ENCODE measurements at places on chromosomes 11 and 22.

DNA sequence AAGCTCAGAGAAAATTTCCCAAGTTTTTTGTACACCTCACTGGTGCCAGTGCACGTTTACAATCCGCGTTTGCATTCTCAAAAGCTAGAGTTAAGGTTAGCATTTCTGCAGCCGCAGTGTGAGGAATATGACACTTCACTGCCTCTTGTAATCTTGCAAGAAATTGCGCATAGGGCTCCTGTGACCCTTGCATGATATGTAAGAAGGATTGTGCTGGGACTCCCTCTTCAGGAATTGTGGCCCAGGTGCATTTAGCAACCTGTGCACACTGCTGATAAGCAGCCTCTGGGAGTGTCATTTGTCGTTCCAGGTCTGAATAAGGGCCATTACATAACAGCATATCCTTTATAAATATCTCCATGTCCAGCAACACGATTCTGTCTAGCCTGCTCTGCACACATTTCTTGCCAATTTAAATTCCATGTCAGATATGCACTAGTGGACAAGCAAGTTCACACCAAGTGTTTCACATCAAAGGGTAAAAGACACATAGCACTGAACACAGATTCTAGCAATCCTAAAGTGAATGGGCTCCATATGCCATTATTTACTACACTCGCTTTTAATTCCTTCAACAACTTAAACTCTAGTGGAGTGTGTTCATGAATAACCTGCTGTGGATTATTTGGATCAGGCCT is 69.2 kb upstream of the INCENP start:
- no peak for DNase-seq

- DNase-seq, result no peak
These were observed 63.1 kb downstream of the MAML2 start for GRCh38 chr11:96279896-96280290.

GRCh38 chr11:47305734-47306483 is 36.0 kb downstream of the MADD start:
- DNase-seq, result no peak

DNA sequence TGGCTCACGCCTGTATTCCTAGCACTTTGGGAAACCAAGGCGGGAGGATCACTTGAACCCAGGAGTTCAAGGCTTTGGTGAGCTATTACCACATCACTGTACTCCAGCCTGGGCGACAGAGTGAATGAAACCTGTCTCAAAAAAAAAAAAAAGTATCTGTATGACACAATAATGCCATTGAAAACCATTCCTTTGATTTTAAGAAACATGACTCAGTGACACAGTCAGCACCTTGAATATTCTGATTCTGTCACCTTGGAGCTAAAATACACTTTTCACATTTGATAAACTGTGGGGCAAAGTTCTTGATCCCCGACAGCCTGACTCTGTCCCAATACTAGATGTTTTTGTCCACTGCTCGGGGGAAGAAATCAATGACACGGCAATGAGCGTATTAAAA is 16.7 kb upstream of the ELFN2 start:
- no peak for DNase-seq

DNA sequence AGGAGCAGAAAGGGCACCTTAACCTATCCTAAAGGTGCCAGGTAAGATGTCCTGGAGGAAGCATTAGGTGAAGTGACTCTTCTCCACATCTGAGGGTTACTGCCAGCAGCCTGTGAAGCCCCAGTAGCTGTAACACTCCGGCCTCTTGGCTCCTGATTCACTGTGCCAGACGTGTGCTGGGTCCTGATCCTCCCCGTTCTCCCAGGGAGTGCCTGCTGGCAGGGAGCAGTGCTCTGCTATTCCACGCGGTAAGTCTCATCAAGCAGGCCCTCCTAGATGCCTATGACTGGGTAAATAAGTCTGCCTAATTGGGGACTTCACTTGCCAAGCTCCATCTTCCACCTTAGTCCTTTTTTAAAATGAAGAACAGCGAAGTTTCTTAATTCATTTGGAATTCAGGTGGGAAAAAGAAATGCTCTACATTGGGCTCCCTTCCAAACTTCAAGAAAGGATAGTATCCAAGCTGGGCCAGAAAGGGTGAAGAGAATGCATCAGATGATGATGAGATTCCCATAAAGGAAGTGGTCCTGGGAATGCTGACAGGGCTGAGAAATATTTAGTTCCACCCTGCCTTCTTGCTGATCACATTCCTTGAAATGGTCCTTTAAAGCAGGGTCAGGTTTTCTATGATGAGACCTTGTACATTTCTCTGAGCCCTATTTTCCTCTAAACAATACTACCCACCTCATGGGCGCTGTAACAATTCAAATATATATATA is 188.0 kb downstream of the MAML2 start:
- DNase-seq, result peak; percentile 53

GRCh38 chr11:78156127-78156844 is 16.9 kb upstream of the ALG8 start:
- no peak for DNase-seq

GRCh38 chr22:28398981-28399380 is 280.7 kb downstream of the TTC28 start:
- no peak for DNase-seq

DNA sequence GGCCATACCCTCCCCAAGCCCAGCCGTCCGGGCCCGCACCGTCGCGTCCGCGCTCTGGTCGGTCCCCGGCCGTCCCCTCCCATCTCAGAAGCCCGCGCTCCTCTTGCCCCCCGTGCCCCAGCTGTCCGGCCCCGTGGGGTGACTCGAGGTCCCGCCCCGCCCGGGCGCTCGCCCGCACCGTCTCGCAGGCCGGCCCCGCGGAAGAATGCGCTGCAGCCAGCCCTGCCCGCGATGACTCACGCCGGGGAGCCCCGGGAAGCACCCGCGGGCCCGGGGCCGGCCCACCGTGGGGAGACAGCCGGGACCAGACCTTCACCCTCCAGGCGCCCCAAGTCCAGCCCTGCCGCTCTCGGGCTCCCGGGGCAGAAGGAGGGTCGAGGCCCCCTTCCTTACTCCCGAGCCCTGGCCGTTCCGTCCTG is 320 bp upstream of the PHLDA2 start:
- peak; percentile 94 for DNase-seq

DNA sequence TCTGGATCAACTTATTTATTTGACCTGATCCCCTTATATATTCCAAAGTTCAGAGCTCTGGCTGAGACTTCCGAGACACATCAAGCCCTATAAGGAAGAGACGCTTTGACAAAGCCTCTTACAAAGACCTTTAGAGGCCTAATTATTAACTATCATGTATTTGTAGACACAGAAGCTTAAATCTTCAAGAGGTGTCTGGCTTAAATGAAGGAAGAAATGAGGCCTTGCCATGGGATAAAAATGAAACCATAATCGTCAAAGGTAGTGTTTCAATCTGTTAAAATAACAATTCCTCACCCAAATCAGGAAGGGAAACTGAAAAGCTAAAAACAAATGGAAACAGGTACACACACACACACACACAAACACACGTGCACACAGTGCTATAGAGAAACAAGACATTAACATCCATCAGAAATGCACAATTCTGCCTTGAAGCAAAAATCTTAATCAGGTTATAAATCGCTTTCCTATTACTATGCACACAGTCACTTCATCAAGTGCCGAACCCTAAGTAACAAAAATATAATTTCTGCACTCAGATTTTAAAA is 50.2 kb downstream of the PITPNB start:
- DNase-seq, result no peak

- no peak for DNase-seq
These were observed 7.2 kb downstream of the SNAP29 start for GRCh38 chr22:20865875-20866445.

DNA sequence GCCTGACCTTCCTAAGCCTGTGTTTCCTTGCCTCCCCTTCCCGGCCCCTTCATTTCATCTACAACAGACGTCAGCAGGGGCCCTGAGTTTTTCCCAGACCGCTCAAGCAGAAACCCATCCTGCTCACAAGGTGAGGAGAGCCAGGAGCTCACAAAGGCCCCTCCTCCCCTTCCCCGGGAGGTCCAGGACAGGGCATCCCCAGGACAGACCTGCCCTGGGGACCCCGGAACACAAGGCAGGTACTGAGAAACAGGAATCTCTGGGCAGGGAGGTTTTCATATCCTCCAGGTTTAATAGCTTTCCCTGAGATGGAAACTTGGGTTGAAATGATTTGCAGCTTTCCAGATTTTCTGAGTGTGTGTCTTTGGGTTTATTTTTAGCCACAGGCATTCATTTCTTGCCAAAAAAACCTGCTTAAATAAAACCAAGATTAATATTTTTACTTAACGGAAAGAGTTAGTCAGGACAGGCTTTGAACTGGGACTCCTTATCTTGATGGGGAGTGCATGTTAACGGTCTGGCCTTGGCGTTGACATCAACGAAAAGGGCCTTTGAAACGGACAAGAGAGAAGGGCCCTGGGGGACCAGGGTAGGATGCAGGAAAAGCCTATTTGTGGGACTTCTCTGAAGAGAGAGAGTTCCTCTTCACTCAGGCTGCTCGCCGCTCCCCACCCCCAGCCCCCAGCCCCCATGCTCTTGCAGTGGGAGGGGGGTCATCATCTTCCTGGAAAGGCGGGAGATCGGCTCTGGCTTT is 38.5 kb downstream of the TIMP3 start:
- DNase-seq, result peak; percentile 43

- DNase-seq, result peak; percentile 8
These were observed 27.9 kb downstream of the DDX6 start for GRCh38 chr11:118763041-118763440.

GRCh38 chr11:70398834-70399680 is 728 bp downstream of the CTTN start:
- DNase-seq, result peak; percentile 25

DNA sequence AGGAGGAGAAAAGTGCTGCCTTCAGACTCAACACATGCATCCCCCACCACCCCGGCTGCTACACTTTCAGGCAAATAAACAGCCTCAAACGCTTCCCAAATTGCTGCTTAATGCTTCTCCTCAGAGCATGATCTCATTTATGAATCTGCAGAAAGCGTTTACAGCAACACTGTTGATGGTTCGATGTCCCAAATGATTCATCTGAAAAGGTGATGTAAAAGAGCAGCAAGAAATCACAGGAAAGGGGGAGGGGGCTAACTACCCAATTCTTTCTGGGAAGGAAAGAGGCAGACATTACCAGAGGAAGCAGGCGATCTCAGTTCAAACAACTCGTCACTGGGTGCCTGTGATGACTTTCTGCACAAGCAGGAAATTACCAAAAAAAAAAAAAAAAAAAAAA is 119.6 kb downstream of the TENM4 start:
- DNase-seq, result peak; percentile 24

DNA sequence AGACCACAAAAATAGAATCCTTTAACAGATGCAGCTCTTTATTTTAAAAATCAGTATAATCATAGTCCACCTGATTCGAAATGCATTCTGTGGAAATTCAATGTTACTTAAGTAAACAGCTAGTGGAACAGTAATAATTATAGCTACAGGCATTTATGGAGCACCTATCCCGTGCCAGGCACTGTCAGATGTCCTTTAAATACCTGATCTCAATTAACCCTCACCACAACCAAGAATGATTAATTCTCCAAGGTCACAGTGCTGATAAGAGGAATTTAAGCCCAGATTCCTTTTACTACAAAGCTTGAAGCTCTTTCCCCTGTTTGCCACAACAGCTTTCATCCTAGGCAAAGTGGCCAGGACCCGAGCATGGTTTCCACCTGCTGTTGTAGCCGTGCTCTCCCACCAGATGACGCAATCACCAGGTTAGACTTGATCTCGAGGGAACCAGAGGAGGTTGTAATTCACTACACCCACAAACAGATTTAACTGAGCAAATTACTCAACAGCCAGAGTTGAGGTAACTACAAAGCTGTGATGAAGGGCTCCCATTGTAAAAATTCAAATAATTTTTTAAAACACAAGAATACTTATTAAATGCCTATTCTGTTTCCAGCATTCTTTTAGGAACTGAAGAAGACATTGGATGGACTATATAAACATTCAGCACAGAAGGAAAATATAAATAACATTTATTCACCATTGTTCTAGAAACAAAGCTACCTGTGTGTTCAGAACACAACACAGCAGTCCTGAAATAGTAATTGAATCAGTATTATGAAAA is 10.3 kb downstream of the PRDM10 start:
- no peak for DNase-seq

- no peak for DNase-seq
These were observed 10.6 kb upstream of the MYO7A start for GRCh38 chr11:77117492-77117891.

DNA sequence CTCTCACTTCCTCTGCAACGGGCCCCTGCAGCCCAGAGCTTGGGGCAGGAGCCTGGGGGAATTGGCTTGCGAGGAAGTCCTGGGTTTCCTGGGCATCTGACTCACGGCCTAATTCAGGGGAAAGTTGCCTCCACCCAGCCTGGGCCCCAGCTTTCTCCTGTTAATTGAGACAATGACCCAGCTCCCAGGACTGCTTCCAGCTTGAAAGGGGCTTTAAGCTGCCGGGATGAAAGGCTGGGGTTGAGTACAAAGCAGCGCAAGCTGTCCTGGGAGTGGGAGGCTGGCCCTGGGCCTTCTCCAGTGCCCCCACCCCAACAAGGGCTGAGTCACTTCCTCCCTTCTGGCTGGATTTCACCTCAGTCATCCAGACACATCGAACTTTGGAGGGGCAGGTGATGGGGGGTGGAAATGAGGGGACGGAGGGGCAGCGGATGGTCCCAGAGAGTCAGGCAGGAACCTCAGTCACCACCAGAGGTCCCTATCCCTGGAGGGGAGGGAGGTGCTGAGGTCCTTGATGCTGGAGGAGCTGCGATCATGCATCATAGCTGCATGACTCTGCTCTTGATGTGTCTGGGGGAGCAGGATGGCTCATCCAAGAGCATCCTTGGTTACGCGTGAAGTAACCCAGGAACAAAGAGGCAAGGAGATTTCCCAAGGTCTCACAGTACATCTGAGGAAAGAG is 30.1 kb upstream of the OAF start:
- peak; percentile 81 for DNase-seq

GRCh38 chr11:130611791-130612251 is 163.4 kb downstream of the ADAMTS15 start:
- DNase-seq, result peak; percentile 86

DNA sequence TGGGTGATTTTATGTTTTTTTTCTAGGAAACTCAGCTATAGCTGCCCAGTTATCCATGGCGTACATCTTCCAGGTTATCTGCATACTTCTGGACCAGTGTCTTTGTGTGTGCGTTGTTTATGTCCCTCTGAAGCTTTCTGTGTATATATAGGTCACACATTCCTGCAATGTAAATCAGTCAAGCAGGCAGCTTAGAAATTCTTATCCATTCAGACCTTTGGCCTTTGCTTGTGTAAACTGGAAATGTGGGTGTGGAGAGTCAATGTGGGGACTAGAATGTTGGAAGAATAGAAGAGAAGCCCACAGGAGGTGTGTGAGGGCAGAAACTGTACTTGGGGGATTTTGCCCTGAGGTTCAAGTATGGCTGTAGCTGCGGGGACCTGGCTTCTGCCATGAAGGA is 51.7 kb downstream of the BARX2 start:
- DNase-seq, result no peak

GRCh38 chr11:106091480-106092123 is 14.1 kb downstream of the AASDHPPT start:
- DNase-seq, result no peak

Measured in GM03348 (cell line).